Stimulated activated CD8-positive, alpha-beta memory T cell treated with anti-CD3 and anti-CD28 coated beads, Interleukin-2, amount 100 ng/mL, for 48 hours (primary cell): ENCODE measurements at places on chromosomes 13 and 19.

DNA sequence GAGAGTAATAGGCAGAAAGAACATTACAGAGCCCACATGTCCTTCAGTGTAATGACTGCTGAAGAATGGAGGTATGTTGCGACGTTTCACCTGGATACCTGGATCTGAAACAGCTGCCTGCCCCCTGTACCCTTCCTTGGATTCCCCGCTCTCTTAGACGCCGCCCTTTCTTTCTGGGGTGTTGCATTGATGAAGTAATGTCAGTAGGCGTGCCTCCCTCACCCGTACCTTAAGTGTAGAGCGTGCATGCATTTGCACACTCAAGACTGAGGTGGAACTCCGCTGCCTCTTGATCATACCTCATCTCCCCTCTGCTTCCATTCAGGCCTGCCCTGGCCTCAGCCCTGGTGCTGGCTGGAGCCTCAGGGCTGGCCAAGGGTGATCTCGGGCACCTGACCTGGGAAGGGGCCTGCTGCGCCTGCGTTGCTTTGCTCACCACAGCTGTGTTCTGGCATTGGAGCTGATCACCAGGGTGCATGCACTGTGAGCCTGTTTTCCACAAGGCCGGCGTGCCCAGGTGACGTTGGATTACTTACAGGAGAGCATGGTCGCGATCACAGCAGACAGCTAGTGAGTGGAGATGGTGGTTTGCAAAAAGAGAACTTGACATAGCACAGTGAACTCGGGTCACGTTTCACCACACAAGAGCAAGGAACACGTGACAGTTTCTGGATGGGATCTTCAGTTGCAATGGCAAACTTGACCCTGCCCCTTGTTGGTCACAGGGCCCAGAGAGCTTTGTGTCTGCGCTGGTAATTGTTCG, 99.0 kb downstream of the ARHGEF7 start:
- no peak for DNase-seq

GRCh38 chr13:39245688-39246087, 207.4 kb downstream of the NHLRC3 start:
- DNase-seq, result no peak

DNA sequence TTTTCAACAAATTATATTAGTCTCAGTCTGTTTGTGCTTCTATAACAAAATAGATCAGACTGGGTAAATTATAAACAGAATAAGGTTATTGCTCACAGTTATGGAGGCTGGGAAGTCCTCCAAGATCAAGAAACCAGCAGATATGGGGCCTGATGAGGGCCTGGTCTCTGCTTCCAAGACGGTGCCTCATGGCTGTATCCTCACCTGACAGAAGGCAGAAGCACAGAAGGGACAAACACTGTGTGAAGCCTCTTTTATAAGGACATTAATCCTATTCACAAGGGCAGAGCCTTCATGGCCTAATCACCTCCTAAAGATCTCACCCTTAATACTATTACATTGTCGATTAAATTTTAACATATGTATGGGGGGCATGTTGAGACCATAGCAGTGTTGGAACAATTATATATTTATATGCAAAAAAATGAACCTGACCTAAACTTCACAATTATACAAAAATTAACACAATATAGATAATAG, 12.7 kb downstream of the F10 start:
- no peak for DNase-seq

DNA sequence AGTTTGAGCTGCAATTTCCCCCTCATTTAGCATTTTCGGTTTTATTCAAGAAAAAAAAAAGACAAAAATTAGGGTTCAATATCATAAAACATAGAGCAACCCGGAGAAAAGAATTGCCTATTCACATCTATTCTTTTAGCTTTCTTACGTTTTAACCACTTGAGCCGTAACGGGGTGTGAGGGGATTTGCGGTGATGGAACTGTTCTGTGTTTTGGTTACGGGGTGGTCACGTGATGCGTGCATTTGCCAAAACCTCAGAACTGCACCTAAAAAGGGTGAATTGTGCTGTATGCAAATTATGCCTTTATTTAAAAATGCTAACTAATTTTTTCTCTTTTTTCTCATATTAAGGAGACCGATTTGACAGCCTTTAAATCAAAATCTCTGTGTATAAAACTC, 22.1 kb downstream of the CLEC11A start:
- no peak for DNase-seq

DNA sequence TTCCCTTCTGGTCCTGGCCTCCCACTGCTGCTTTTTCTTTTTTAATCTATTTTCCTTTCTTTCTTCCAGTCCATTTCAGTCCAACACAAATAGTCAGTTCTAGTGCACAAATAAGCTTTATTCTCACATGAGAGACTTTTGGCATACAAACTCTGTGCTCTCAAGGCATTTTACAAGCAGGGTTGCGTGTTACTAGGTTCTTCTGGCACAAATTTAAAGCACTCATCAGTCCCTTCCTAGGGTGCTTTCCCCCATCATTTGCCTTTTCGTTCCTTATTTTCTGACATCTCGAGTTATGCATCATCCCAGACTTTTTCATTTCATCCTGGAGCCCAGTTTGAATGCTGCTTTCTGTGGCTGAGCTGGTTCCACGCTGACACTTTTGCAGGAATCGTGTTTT, 29.8 kb upstream of the IL17D start:
- no peak for DNase-seq

- DNase-seq, result no peak
Measured at GRCh38 chr19:51066393-51067186, 1.7 kb upstream of the KLK13 start.

GRCh38 chr19:20423381-20424197, 142.0 kb downstream of the ZNF737 start:
- DNase-seq, result no peak

- DNase-seq, result no peak
Measured at GRCh38 chr19:14494910-14495671, 836 bp downstream of the GIPC1 start.

GRCh38 chr13:98819382-98820010, 67.0 kb upstream of the SLC15A1 start:
- DNase-seq, result no peak

DNA sequence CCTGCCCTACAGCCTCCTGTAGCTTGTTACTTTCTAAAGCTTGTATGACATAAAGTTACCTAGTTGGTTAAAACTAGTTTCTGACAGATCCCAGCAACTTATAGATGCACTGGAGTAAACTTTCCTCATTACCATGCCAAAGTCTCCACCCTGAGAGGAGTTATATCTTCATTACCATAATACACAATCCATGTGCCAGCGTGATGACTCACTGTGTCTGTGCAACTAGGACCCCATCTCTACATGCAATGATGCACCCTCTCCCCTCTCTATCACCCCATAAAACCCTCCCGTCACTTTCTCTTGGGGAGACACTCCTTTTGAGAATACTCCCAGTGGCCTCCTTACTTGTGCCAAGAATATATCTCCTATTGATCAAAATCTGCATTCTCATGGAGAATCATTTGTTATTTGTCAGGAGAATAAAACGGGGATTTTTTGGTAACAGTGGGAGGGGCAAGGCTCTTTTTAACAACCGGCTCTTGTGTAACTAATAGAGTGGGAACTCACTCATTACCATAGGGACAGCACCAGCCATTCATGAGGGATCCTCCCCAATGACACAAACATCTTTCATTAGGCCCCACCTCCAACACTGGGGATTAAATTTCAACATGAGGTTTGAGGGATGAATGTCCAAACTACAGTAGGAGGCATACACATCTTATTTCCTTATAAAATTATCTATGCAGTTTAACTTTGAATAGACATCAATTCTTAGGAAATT, 235.1 kb upstream of the ATXN8OS start:
- DNase-seq, result no peak

DNA sequence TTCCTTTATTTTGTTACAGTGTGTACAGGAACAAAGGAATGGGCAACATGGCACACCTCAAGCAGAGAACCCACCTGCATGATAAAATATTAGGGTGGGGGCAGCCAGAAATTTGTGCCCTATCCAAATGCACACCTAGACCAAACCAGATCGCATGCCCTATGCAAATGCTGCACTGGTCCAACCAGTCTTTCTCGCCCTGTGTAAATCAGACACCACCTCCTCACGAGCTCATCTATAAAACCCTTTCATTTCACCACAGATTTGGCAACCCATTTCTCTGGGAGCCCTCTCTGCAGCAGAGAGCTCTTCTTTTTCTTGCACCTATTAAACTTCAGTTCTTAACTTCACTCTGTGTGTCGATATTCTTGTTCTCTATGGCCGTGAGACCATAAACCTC, 1559.2 kb downstream of the SLITRK1 start:
- no peak for DNase-seq

- no peak for DNase-seq
Measured at GRCh38 chr19:33471111-33471996, 50.2 kb downstream of the PEPD start.

GRCh38 chr13:111555903-111556302, 235.5 kb downstream of the TEX29 start:
- no peak for DNase-seq

DNA sequence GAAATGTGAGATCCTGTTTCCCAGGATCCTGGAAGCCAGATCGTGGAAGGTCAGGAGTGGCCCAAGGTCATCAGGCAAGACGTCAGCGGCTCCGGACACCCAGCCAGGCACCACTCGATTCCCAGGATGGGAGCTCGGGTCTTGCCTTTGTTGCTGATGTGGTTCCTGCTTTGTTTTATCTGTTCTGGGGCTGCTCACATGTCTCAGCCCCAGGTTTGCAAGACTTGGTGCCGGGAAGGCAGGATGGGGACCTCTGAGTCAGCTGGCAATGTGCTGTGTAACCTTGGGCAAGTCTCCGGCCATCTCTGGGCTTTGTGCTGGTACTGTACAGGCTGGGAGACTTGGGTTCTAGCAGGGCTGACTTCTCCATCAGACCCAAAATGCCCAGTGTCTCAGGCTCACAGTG, 1.4 kb upstream of the FCHO1 start:
- no peak for DNase-seq

- no peak for DNase-seq
Measured at GRCh38 chr19:30111021-30111855, 169.2 kb downstream of the URI1 start.

GRCh38 chr13:91101381-91101780, 246.1 kb upstream of the MIR17HG start:
- no peak for DNase-seq

DNA sequence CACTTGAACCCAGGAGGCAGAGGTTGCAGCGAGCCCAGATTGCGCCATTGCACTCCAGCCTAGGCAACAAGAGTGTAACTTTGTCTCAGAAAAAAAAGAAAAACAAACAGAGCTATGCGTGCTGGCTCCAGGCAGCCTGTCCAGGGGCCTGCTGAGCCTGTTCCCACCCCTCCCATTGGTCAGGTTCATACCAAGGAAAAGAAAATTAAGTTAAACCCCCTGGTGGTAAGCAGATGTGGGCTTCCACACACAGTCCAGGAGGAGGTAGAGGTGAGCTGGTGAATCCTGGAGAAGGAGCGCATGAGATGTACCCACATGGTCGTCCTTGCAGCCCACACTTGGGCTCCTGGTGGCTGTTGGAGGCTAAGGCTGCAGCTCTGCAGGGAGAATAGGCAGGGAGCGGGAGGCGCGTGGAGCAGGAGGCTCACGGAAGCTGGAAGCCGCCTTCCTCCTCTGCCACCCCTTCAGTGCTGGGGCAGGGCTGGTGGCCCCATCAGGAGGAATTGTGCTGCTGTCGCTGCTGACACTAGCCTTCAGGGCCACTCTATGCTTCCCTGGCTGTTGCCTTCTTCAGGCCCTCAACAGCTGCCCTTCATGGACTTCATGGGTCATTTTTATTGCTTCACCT, 10.5 kb upstream of the CHAMP1 start:
- DNase-seq, result no peak

DNA sequence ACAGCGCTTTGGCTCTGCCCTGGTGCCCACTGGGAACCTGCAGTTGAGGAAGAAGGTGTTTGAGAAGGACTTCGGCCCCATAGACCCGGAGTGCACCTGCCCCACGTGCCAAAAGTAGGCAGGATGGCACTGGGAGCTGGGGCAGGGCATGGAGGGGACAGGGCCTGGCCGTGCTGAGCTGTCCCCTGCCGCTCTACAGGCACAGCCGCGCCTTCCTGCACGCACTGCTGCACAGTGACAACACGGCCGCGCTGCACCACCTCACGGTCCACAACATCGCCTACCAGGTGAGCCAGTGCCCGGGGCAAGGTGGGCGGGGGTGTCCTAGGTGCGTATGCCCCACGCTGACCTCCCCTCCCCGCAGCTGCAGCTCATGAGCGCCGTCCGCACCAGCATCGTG, 5.1 kb upstream of the DNM2 start:
- DNase-seq, result no peak

GRCh38 chr13:46490129-46490528, 62.8 kb upstream of the LRCH1 start:
- no peak for DNase-seq

- no peak for DNase-seq
Measured at GRCh38 chr13:30477346-30478195, 11.8 kb upstream of the HMGB1 start.

DNA sequence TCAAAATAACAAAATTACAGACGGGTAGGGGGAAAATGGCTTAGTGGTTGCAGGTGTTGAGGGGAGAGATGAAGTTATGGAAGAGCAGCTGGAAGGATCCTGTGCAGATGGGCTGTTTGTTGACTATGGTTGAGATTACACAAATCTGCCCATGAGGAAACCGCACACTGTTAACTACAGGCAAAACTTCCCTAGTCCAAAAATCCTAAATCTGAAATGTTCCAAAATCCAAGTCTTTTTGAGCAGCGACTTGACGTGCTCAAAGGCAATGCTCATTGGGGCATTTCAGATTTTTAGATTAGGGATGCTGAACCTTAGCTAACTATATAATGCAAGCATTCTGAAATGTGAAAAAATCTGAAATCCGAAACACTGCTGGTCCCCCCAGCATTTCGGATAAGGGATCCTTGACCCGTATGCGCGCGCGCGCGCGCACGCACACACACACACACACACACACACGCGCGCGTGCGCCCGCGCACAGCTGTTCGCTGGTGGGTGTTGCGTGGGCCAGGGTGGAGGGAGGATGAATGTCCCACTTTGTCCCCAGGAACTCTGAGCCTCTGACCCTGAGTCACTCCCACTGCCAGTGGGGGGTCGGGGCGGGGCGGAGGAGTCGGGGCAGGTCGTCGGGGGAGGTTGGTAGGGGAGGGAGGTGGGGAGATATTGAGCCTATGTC, 6.8 kb downstream of the F2RL3 start:
- no peak for DNase-seq

- no peak for DNase-seq
Measured at GRCh38 chr19:16228637-16229321, 31.1 kb downstream of the AP1M1 start.

- no peak for DNase-seq
Measured at GRCh38 chr13:113959198-113959597, 14.7 kb downstream of the C13orf46 start.

- no peak for DNase-seq
Measured at GRCh38 chr13:105740739-105741138, 794.7 kb downstream of the EFNB2 start.

GRCh38 chr13:73335944-73336343, 277.1 kb downstream of the KLF5 start:
- no peak for DNase-seq

- DNase-seq, result no peak
Measured at GRCh38 chr19:48495396-48495795, 16.2 kb downstream of the LMTK3 start.

DNA sequence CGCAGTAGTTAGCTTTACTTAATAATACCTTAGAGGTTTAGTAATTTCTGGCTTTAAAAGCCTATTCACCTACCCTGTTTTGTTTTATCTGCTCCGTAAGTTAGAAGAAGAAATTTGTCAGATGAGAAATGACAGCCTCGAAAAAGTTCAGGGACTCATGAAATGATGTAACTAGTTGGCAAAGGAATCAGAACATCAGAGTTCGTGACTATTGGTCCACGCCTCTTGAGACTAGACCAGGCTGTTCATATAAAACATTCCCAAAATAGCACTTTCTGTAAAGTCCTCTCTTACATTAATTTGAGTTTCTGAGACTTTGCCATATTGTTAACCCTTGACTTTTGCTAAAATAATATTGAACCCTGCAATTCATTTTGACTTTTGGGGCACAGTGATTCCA, 92.0 kb downstream of the HS6ST3 start:
- DNase-seq, result no peak
